ENCODE measurements at places on chromosomes 16 and 17.
A peak's percentile ranks its signal among the peaks of the same experiment; 100 is the strongest.

DNA sequence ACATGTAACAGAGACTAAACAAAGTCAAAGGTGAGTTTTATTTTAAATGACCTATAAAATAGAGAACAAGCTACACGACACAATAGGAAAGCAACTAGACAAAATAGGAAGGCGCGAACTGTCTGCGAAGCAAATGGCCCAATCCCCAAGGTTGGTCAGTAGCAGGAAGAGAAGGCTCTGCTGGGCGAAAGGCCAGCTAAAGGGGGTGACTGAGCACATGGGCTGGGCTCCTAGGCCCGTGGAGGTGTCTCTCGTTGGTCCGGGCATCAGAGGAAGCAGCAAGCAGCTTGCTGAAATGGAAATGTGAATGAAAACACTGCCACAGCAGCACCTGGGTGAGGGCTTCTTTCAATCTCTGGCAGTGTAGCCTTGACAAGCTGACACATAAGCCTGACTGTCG is 129.4 kb downstream of the ZNF778 start:
- no peak for DNase-seq

- no peak for DNase-seq
These were observed 1.7 kb downstream of the CES2 start for GRCh38 chr16:66936889-66937554.

- DNase-seq: peak; percentile 67
These were observed 87.8 kb downstream of the SMG6 start for GRCh38 chr17:2215616-2216364.

DNA sequence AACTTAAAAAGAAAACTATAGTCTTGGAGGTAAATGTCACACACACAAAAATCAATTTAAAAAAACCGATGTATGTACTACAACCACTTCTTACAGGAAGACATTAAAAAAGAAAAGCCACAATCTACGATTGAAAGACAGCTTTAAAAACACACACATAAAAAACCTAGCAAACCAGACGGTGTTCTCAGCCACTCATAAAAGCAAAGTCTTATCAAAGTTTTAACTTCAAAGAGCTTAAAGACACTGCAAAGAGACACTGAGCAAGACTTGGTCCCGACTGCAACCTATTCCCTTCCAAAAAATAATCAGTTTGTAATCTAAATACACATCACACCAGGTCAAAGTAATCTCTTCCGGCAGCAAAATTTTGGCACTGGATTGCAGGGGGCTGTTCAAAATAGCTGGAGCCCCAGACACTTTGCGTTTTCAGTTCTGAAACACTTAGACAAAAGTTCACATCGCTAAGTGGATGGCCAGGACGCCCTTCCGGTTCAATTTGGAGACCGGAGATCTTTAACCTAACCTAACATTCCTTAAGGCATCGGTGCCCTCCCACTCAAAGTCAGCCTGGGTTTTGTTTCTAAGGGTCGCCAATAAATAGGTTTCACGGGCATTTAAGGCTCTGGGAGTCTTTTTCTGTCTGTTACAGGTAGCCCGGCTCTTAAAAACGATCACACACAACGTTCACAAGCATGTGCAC is 2.6 kb downstream of the ZCCHC14 start:
- no peak for DNase-seq

DNA sequence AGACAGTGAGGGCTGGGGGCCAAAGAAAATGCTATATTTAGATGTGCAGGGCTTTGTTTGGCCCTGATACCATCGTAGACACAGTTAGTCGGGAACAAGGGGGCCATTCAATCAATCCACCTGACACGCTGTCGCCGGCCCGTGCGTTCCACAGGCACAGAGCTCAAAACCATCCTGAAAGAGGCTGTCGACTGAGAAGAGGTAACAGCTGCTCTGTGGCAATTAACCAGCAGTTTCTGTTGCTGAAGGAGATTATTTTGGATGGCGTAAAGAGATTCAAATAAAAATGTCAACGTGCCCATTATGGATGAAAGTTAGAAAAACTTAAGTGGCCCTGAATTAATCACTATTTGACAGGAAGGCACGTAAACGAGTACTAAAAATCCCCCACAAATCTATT is 276.2 kb upstream of the IRX5 start:
- no peak for DNase-seq

DNA sequence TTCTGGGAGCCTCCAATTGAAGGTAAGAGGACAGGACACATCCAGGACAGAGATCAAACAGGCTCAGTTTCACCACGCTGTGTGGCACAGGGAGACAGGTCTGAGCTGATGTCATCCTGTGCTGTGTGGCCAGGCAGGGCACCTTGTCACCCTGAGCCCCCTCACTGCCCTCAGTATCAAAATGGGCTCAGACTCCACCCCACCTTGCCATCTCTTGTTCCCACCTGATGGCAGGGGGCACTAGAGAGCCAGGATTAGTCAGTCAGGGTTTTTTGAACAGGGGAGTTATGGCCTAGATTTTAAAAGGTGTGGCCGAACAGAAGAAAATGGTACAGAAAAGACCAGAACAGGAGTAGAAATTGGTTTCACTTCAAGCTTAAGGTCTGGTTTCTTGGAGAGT is 2.6 kb downstream of the KAT2A start:
- peak; percentile 47 for DNase-seq

GRCh38 chr16:86768228-86768791 is 190.0 kb downstream of the FOXL1 start:
- no peak for DNase-seq

- DNase-seq: no peak
These were observed 676.7 kb upstream of the SOX9 start for GRCh38 chr17:71444078-71444477.

DNA sequence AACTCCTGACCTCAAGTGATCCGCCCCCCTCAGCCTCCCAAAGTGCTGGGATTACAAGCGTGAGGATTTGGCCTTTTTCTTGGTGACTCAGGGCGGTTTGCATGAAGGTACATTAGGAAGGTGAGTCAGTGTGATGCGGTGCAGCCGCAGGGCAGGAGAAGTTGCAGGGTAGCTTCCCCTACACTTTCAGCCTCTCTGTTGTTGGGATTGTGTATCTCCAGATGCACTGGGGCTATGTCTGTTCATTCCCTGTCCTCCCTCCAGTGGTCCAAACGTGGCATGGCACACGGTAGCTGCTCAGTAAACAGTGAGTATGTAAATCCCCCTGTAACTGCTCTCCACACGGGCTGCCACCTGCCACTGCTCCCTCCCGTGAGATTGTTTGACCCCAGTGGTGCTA is 109.1 kb upstream of the CDC42EP4 start:
- DNase-seq: no peak

GRCh38 chr16:29744541-29745101 is 1.2 kb downstream of the C16orf54 start:
- DNase-seq: no peak

DNA sequence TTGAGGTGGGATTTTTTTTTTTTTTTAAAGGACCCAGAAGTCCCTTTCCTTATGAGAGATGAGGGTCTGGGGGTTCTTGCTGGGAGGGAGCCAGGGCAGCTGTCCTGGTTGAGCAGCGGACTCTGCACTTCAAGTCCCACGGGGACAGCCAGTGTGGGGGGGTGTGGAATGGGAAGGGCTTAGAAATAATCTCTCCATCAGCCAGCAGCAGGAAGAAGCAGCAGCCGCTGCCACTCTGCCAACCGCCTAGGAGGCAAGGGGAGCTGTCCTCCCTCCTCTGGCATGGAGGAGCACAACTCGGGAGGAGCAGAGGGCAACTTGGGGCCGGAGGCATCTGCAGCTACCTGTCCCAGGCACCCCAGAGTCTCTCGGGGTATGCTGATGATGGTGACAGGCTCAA is at the start of gene KCNG4:
Gene KCNG4 (minus strand): TSS at position 104 of the 400 bp plus-strand sequence. CDS start 2,527 bp downstream, outside the sequence.
- DNase-seq: no peak

DNA sequence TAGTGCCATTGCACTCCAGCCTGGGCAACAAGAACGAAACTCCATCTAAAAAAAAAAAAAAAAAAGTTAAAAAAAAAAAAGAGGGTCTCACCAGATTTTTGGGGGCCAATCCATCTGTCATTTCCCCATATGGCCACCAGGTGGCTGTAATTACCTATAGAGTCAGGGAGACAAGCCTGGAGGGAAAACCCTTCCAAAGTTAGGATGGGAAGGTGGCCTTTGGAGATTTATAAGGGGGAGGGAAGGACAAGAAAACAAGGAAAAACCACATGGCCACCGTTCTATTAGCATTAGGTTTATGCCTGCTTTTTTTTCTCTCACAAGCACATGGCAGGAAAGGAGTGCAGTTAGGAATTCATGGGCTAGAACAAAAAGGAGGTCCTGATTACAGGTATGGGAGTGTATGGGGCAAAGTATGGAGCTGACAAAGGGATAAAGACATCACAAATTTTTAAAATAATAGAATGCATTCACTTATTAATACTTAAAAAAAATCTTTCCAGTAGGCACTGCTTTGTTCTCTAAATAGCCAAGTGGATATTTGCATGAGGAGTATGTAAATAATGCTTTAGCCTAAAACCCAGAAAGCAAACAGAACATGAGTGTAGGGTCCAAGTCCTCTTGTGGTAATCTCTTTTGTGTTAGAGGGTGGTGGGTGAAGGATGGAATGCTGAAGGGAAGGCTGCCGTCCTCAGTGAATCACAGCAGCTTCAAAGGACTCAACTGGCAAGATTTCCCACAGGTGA is 5.1 kb downstream of the CYB5D1 start:
- peak; percentile 62 for DNase-seq

GRCh38 chr16:21637032-21637968 is 15.1 kb downstream of the IGSF6 start:
- no peak for DNase-seq

DNA sequence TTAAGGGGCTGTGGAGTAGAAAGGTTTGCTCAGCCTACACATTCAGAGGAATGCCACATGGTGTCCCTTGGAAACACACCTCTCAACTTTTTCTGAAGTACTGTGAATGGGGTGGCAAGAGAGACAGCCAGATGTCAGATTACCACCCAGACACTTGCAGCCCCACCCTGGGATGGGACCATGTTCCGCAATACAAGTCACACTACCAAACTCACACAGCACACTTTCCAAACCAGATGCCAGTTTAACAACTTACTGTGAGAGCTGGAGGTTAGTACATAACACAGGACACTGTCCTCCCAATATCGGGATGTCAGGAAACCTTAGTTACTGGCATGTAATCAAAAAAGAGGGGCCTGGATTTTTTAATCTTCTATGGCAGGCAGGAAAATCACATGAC is 7.9 kb downstream of the USP7 start:
- no peak for DNase-seq

GRCh38 chr17:65514082-65514481 is 47.4 kb downstream of the AXIN2 start:
- DNase-seq: peak; percentile 38

- no peak for DNase-seq
These were observed 136.1 kb downstream of the CLEC16A start for GRCh38 chr16:11080327-11080967.

DNA sequence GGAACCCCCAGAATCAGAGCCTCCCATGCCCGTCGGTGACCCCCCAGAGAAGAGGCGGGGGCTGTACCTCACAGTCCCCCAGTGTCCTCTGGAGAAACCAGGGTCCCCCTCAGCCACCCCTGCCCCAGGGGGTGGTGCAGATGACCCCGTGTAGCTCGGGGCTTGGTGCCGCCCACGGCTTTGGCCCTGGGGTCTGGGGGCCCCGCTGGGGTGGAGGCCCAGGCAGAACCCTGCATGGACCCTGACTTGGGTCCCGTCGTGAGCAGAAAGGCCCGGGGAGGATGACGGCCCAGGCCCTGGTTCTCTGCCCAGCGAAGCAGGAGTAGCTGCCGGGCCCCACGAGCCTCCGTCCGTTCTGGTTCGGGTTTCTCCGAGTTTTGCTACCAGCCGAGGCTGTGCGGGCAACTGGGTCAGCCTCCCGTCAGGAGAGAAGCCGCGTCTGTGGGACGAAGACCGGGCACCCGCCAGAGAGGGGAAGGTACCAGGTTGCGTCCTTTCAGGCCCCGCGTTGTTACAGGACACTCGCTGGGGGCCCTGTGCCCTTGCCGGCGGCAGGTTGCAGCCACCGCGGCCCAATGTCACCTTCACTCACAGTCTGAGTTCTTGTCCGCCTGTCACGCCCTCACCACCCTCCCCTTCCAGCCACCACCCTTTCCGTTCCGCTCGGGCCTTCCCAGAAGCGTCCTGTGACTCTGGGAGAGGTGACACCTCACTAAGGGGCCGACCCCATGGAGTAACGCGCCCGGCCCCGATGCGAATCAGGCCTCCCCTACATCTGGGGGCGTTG is 4.0 kb downstream of the TPSG1 start:
- no peak for DNase-seq

DNA sequence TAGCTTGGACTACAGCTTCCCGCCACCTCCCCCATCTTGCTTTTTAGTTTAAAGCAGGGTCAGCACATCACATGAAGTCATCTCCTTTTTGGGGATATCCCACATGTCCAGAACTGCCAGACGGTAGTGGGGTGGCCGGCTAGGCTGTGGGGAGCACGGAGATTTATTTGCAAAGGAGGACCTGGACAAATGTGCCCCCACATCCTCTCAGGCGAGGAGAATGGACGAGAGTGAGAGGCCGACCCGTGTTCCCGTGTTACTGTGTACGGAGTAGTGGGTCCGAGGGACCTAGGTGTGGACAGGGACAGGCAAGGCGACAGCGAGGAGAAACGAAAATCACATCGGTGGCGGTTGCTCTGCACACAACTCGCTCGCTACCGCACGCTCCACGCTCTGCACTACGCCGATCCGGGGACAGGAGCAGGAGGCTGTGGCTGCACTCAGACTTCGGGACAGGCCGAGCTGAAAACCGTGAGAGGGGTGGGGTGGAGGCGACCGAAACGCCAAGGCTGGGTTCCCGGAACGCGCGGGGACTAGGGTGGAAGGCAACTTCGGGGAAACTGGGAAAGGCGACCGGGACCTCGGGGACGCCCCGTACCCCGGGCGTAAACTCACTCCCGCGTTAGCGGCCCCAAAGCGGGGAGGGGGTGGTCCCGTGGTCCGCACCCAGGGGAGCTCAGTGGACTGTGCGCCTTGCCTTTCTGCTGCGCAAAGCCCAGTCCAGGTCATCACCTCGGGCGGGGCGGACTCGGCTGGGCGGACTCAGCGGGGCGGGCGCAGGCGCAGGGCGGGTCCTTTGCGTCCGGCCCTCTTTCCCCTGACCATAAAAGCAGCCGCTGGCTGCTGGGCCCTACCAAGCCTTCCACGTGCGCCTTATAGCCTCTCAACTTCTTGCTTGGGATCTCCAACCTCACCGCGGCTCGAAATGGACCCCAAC is at the start of gene MT1A:
Gene MT1A (plus strand): TSS at position 853 of the 937 bp plus-strand sequence. CDS start 73 bp downstream, at position 926.
- no peak for DNase-seq

- DNase-seq: no peak
These were observed 48.5 kb downstream of the SPOP start for GRCh38 chr17:49629447-49629846.

DNA sequence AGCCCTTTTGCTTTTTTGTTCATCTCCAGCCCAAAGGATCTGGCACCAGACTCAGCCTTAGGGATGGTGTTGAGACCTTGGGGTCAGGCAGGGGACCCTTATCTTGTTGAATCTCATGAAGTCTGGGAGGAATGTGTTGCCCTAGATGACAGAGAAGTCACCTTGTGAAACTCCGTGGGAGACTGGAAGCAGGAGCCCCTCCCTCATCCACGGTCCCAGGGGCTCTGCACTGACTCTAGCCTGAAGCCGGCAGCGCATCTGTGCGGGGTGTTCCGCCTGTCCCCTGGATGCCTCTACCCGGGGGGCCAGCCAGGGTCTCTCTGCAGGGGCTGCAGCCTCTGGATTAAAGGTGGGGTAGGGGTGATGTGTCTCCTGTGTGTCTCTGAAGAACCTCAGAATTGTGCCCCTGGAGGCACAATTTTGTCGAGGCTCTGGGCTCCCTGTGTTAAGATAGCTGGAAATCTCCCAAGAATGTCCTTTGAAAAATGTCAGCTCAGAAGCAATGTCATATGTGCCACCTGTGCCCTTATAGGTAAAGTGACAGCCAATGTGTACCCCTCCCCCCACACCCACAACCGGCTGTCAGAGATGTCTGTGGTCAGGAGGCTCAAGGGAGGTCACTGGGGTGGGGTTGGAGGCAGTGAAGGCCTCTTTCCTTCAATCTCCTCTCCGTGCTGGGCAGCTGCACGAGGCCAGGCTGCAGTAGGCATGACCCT is 32.1 kb upstream of the CDC42EP4 start:
- no peak for DNase-seq

Measured in stimulated activated CD4-positive, alpha-beta T cell treated with anti-CD3 and anti-CD28 coated beads, Interleukin-4, amount 100 ng/mL, for 24 hours (primary cell).